ENCODE measurements at places on chromosomes 1 and 21.
A peak's percentile ranks its signal among the peaks of the same experiment; 100 is the strongest.

GRCh38 chr1:155218854-155219591 is 10.5 kb downstream of the MTX1 start:
- no peak for ATAC-seq

DNA sequence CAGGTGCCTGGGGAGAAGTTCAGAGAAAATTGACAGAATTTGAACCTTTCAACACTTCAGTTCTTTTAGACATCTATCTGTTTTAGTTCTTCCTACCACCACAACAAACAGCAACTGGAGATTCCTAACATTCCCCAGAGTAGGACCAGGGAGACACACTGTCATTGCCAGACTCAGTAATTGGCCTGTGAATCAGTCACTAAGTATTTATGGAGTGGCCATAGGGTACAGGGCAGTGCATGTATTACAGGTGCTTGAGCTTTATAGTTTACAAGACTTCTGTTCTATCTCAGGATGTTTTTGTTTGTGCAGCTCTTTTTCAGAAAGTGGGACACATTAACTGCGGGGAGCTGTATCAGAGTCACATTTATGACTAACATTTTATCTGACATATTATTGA is 1.7 kb downstream of the CDC14A start:
- no peak for ATAC-seq

- peak; percentile 9 for ATAC-seq
Measured at GRCh38 chr1:182603646-182604174, 479 bp downstream of the RGS16 start.

DNA sequence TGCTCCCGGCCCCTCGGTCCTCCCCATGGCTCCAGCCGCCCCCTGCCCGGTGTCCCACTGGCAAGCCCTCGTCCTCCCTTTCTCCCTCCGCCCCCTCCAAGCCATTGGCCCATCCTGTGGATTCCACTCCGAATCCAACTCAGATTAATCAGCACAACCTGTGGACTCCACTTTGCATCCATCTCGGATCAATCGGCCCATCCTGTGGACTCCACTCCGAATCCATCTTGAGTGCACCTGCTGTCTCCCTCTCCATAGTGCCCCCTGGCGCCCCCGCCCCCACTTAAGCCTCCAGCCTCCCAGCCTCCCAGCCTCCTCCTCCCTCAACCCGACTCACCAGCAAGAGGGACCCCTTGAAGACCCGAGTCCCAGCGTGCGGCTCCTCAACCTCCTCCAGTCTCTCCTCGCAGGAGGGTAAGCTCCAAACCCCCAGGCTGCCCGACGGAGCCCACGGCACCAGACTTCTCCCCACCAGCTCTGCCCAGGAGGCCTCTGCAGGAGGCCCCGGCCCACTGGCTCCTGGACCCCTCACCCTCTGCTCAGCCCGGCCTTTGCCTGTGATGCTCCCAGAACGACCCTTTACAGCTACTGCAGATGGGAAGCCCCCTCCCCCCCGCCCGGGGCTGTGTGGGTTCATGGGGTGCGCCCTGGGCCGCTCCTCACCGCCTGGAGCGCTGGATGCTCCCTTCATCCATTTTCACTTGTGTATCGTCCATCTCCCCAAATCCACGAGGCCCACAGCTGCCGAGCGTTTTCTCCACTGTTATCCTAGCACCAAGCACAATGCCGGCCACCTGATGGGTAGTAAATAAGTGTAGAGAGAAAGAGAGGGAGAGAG is 40.6 kb upstream of the TSPEAR start:
- no peak for ATAC-seq

- no peak for ATAC-seq
Measured at GRCh38 chr1:231480008-231480407, 48.5 kb upstream of the TSNAX start.

GRCh38 chr1:192920412-192920811 is 111.6 kb downstream of the RGS2 start:
- ATAC-seq: no peak
